EL (cell line): ENCODE measurements at places on chromosomes 5 and 9.
A peak's percentile ranks its signal among the peaks of the same experiment; 100 is the strongest.

DNA sequence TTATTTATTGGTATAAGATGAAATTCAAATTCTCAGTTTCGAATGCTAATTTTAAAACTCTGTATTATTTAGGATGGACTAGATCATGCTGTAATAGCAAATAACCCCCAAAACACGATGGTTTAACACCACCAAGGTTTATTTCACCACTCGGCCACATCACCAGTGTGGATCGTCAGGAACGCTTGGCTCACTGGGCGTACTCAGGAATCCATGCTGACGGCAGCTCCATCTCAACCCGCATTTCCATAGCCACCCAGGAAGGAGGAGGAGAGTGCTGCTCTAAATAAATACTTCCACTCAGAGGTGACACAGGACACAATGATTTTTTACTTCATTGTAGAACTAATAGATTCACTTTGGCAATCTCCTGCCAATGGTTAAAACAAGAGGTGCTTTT is 347.4 kb downstream of the SH3GL2 start:
- no peak for DNase-seq

GRCh38 chr5:119583684-119584083 is 45.7 kb upstream of the FAM170A start:
- DNase-seq = peak; percentile 4

- no peak for DNase-seq
Observed at GRCh38 chr9:103990311-103990710, 103.8 kb upstream of the SMC2 start.

DNA sequence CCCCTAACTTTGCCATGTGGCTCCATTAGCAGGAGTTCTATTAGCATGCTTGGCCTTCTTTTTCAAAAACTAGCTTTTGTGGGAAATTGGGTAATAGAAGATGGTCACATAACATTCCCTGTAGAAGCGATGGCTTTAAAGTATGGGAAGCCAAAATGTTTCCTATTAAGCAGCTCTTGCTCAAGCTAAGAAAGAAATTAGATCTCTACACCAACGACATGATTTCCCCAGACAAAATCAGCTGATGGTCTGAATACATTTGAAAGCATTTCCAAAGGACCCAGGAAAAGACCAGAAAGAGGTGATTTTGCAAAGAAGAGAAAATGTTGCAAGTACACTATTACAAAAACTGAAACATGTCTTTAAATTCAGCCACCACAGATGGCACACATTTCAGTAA is 4.8 kb upstream of the NFIL3 start:
- DNase-seq = no peak

- no peak for DNase-seq
Observed at GRCh38 chr9:126419475-126419874, 92.8 kb downstream of the MVB12B start.

DNA sequence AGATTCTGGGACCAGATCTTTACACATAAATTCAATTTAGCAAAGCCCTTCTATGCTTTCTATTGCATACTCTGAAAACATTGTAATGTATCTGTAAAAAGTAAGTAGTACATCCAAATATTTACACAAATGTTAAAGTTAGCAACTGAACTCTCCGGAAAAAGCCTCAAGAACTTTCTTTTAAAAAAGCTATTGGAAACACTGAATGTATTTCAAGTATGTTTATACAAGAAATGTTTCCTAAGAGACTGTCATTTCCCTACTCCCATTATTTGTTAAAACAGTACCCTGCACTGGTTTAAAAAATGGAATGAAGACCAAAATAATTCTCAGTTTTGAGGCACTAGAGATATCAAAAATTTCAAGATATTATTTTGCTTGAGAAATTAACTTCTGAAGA is 44.8 kb upstream of the TRIM36 start:
- no peak for DNase-seq

DNA sequence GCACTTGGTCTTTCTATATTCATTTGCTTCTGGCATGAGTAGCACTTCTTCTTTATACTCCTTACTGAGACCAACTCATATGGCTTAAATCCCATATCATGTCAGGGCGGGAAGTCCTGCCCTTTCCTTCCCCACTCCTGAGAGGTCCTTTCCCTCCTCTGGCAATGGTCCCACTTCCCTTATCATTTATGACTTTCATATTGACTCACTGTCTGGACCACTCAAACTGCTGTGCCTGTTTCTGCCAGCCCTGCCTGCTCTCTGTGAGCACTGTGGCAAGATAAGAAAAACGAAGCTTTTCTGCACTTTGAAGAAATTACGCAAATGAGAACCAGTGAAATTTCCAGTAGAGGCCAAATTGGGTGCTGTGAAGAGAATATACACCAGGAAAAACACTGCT is 58.1 kb downstream of the ZNF474 start:
- no peak for DNase-seq

DNA sequence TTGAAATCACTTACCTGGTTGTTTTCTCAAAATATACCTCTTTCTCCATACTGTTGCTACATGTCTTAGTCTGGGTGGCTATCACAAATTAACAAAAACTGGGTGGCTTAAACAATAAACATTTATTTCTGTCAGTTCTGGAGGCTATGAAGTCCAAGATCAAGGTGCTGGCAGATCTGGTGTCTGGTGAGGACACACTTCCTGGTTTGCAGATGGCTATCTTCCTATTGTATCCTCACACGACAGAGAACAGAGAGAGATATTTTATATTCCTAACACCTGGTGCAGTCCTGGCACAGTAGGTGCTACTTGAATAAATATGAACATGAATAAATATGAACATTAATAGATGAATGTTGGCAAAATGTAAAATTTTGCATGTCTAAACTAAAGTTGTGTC is 164.3 kb upstream of the ACOT12 start:
- DNase-seq = no peak

DNA sequence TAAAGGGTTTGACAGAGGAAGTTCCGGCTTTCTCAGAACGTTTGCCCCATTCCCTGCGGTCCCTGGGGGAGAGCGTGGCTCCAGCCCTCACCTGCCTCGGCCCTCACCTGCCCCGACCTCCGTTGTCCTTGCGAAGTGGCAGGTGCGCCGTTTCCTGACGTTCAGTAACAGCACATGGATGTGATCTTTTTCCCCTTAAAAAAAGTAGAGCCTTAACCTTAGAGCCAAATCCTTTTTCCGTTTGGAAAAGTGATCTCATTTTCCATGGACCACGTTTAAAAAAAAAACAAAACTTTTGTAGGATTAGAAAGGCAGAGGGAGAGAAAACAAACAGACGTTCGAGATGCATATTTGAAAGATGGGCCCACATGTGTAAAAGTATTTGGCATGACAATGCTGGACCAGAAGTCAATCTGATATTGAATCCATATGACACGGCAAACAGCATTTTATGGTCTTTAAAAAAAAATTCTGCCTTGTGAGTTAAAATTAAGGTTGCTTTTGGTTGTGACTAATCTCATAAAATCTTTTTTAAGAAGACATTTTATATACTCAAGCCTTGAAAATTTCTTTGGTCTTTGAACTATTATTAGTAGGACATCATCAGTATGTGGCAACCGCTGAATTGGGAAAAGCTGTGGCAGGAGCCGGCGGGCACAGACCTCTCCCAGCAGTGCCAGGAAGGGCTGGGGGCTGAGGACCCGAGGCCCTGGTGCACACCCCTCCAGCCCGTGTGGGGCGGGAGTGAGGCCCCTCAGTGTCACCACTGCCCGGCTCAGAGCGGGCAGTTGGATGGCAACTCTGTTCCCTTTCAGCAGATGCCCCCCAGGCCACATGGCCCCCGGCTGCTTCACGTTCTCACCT is 42.5 kb upstream of the EXOC3 start:
- peak; percentile 86 for DNase-seq

DNA sequence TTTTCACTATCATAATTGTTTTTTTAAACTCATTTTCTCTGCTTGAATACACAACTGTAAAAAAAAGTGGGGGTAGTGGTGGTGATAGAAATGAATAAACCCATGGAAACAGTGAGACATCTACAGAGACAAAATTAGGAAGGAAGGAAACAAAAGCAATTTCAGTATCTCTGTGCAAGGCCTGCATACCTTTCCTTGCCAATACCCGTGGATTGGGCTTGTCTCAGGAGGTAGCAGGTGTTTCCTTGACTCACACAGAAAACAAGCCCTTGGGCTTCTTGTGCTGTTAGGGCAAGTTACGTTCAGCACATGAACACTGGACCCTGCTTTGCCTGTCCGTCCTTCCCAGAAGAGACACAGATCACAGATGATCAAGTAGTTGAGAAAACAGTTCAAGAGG is 372.2 kb downstream of the ZSWIM6 start:
- no peak for DNase-seq

DNA sequence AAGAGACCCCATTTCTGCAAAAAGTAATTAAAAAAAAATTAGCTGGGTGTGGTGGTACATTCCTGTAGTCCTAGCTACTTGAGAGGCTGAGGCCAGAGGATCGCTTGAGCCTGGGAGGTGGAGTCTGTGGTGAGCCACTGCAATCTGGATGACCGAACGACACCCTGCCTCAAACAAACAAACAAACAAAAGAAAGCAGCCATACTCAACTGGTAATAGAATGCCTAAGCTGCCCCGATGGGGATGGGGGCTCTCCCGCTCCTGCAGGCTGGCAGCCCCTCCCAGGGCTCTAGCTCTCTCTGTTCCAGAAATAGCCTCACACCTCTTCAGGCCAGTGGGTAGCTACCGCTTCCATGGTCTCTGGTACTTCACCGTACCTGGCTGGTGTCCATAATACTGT is 241.8 kb downstream of the FANCC start:
- DNase-seq = no peak

DNA sequence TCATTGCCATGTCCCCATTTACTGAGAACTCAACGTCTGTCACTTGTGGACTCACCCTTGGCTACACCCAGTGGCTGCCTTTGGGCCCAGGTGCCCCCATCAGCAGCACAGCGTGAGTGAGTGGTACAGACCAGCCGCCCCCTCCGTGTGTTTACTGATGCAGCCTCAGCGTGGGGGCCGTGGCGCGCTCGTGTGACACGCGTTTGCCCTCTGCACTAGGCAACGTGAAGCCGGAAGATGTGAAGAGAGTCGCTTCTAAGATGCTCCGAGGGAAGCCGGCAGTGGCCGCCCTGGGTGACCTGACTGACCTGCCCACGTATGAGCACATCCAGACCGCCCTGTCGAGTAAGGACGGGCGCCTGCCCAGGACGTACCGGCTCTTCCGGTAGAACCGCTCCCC is 12.4 kb downstream of the PMPCA start:
- no peak for DNase-seq

DNA sequence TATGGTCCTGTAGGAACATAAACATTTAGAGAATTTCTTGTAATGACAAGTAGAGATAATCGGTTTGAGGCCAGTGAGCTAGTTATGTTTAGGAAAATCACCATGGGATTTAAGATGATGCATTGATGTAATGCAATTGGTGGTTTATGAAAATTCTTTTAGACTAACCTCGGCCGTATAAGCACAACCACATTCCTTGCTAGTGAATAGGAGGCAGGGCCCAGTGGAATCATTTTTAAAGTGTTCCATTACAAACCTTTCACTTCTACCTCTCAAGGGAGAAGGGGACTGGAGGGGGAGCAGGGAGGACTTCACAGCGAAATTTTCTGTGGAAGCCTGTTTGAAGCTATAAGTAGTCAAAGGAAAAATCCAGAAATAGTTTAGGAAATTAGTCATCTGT is 71.8 kb upstream of the NFIL3 start:
- peak; percentile 90 for DNase-seq

GRCh38 chr9:2377117-2377516 is 244.5 kb upstream of the VLDLR start:
- no peak for DNase-seq

- DNase-seq = no peak
Observed at GRCh38 chr9:72355153-72355552, 9.9 kb downstream of the ZFAND5 start.

GRCh38 chr5:140116716-140117115 is 2.8 kb downstream of the PURA start:
- no peak for DNase-seq

DNA sequence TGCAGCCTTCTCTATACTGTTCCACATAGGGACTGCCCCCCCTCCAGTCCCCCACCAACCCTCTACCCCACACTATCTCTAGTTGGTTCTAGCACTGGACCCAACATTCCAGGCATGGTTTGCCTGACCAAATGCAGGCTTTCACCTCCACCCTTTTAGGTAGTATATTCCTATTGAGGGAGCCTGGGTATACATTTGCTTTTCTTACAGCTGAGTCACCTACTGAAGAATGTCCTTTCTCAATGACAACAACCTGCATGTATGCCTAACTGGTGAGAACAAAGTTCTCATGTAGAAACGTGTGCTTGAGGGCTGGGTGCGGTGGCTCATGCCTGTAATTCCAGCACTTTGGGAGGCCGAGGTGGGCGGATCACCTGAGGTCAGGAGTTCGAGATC is 8.2 kb downstream of the TNIP1 start:
- DNase-seq = peak; percentile 90

- peak; percentile 89 for DNase-seq
Observed at GRCh38 chr5:125277494-125278154, 531.2 kb upstream of the ZNF608 start.

DNA sequence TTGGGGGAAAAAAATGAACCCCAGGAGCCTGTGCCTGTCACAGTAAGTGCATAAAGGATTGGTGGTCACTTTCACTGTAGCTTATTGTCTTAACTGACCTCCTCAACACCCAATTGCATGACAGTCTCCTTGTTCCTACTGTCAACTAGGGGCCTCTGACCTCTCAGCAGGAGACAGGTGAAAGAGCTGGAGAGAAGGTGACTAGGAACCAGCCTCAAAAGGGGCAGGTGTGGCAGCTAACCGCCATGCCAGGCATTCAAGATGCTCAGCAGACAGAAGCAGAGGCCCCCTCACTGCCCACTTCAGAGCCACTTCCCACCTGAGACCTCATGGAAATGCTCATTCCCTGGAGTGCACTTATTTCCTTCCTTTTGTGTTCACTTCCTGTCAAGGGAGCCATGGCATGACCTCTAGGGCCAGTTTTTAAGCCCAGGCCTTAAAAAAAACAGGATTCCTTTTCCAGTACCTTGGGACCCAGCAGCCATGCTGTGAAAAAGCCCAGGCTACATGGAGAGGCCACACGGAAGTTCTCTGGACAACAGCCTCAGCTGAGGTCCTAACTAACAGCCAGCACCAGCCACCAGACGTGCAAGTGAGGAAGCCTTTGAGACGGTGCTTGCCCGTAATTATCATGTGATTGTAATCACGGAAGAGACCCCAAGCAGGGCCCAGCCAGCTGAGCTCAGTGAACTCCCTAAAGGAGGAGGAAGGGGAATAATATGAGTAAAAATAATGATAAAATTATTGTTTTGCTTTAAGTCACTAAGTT is 74.9 kb downstream of the NSUN2 start:
- no peak for DNase-seq

DNA sequence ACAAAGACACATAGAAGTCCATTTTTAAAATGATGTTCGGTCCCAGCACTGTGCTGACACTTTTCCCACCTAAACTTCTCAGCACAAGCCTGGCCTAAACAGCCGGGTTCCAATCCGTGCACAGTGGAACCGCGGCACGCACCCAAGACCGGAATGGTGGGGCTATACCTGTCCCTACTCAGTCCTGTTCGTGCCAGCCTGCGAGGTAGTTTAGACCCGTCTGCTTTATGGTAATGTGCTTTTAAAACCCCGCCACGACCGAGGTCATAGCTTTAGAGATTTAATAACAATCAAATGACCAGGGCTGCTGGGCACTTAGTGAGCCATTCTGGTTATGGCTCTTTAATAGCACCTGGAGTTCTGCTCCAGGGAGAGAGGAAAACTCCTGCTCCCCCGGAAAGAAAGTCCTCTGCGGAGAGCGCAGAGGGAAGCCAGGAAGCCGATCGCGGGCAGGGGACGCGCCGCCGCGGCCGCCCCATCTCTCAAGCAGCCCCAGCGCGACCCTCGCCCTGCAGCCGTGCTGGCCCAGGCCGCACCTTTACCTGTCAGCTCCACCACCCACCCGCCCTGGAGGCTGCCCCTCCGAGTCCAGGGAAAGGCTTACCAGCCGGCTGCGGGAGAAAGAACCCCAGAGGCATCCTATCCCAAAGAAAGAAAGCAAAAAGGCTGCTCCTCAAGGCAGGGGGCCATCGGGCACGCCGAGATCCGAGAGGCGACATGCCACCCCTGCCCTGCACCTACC is 511 bp downstream of the ARL15 start:
- DNase-seq = peak; percentile 47
